ENCODE measurements at places on chromosomes 7 and 10.

DNA sequence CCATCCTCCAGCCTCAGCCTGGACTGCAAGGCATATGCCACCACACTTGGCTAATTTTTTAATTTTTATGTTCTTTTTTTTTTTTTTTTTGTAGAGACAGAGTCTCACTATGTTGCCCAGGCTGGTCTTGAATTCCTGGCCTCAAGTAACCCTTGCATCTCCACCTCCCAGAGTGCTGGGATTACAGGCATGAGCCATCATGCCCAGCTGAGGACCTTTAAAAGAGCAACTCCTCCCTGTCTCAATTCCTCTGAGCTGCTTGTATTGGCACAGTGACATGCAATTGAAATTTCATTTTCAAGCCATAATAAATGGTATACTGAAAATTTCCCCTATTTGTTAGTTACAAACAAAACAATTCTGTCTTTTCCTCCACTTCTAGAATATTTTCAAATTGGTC is 19.5 kb downstream of the DNAJB9 start:
- no peak for DNase-seq

DNA sequence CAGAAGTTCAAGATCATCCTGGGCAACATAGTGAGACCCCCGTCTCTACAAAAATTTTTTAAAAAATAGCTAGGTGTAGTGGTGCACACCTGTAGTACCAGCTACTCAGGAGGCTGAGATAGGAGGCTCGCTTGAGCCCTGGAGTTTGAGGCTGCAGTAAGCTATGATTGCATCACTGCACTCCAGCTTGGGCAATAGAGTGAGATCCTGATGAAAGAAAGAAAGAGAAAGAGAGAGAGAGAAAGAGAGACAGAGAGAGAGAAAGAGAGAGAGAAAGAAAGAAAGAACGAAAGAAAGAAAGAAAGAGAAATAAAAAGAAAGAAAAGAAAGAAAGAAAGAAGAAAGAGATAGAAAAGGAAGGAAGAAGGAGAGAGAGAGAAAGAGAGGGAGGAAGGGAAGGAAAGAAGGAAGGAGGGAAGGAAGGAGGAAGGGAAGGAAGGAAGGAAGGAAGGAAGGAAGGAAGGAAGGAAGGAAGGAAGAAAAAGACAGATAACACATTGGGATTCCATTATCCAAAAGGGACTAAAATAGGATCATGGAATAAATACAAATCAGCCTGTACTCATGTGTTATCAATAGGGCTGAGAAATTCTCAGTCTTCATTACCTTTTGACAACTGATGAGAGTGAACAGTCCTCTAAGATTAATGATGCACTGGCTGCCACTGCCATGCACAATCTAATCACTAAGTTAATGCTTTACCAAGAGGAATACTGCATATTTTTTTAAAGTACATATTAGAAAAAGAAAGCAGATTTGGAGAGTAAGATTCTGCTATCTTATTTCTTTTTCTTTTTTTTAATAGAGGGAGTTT is 35.4 kb upstream of the WAC start:
- DNase-seq = no peak

GRCh38 chr7:129906700-129907099 is 46.1 kb downstream of the UBE2H start:
- DNase-seq = peak; percentile 46

DNA sequence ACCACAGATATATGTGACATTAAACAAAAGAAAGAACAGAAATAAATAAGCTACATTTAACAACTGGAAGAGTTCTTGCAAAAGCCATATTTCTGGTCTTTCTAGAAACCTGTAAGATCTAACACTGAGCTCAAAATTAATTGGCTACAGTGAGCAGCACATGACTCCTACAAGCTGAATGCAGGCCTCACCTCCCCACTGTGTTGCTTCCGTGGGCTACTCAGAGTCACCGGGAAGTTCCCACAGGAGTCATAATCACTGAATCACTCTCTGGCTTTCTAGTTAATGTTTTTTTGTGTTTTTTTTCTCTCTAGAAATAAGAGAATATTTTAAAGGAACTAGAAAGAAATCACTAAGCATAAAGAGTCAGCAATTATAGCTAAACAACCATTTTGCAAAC is 10.2 kb upstream of the MRPS24 start:
- DNase-seq = peak; percentile 88

DNA sequence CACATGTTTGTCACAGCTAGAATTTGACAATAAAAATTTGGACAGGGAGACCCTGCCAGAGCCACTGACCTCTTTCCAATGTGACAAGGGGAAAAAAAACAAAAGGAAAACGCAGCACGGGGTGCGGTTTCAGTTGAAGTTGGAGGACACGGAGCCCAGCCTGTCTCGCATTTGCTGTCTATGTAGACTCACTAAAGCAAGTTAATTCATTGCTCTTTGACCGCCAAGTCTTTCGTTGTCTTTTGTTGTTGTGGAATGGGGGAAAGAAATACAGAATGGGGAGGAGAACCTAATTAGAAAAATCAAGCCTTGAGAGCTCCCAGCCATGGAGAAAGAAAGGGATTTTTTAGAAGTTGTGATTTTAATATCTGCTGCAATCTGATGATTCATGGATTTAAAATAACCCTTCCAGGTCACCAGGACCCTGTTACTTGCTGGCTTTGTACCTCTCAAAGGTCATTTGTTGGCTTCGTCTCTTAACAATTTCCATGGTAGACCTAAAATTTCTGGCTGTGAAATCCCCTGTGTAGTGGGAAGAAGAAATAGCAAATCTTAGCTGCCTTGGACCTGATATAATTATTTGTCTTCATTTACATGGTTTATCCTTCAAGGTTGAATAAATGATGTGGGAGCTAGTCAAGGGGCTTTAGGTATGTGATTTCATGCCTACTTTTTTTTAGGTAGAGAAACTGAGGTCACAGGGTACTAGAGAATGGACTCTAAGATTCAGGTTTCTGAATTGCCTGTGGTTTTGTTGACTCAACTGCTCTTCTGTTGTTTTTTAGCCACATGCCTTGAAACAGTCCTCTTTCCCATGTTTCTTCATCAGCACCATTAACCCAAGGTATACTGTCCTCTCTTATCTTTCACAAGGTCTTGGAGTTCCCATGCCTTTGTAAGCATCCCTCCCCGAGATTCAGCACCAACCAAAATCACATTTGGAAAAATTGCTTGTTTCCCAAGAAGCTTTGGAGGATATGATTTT is 78.7 kb downstream of the TCF7L2 start:
- no peak for DNase-seq

DNA sequence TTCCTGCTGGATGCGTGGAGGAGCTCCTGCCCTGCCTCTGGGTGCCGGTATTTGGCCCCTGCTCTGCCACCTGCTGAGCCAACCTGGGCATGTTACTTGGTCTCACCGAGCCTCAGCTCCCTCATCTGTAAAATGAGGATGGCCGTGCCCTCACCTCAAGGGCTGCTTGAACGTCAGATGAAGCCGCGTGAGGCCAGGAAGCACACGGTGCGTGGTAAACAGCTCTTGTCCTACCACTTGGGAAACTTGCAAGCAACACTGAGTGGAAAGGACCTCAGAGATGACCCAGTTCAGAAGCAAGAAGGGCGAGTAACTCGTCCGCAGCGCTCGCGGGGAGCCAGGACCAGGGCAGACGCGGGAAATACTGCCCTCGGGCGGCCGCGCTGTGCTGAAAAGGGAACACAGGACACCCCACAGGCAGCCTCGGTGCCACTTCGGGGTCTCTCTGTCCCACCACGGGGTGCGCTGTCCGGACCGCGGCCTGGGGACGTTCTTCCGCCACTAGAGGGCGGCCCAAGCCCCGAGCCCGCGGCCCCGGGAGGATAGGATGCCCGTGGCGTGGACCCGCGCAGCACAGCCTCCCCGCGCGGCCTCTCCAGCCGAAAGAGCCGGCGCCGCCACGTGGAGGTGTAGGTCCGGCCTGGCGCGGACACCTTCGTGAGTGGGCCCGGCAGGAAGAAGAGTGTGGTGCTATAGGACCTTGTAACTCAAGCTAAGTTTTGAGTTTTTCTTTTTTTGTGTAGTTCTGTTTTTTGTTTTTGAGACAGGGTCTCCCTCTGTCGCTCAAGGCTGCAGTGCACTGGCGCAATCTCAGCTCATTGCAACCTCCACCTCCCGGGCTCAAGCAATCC is 94.1 kb downstream of the PRKAG2 start:
- peak; percentile 32 for DNase-seq

All from fibroblast of mammary gland (primary cell).